Body of pancreas (tissue), 4 donors: ENCODE measurements at places on chromosomes 16 and 17. TPM values are rescaled to one million over a fixed set of nuclear protein-coding genes. Genes with fewer than 3 reads are reported as not detected.

CHMP6 gene
- total RNA-seq: 10.4 TPM

ALOX12B gene
- total RNA-seq: not detected

TELO2 gene
- total RNA-seq: 25.4 TPM

CMTM2 gene
- not detected for total RNA-seq

ATAD5 gene
- total RNA-seq: 1.0 TPM

PLA2G10 gene
- total RNA-seq: not detected

GP1BA gene
- not detected for total RNA-seq

CDH13 gene
- total RNA-seq: not detected

FBXO39 gene
- not detected for total RNA-seq

WNT3 gene
- total RNA-seq: 1.6 TPM

SPATA32 gene
- 1.0 TPM for total RNA-seq

FN3K gene
- total RNA-seq: 29.1 TPM

CEP20 gene
- 17.5 TPM for total RNA-seq

MEFV gene
- total RNA-seq: 0.78 TPM

RPUSD1 gene
- 31.3 TPM for total RNA-seq

TP53TG3F gene
- total RNA-seq: not detected

PTRH2 gene
- total RNA-seq: 15.3 TPM

LPCAT2 gene
- 9.1 TPM for total RNA-seq

SOST gene
- total RNA-seq: not detected

KRTAP9-2 gene
- not detected for total RNA-seq

FBXW10 gene
- not detected for total RNA-seq

SRCAP gene
- total RNA-seq: 27.5 TPM

CTRL gene
- total RNA-seq: 286 TPM

B4GALNT2 gene
- not detected for total RNA-seq

KRT40 gene
- total RNA-seq: not detected

CDH5 gene
- total RNA-seq: 15.8 TPM

AXIN2 gene
- total RNA-seq: 5.4 TPM

PRSS36 gene
- 65.3 TPM for total RNA-seq

NDUFB10 gene
- total RNA-seq: 39.2 TPM

DRC3 gene
- total RNA-seq: 2.9 TPM

DNAH17 gene
- total RNA-seq: not detected

TNFSF12 gene
- total RNA-seq: 32.2 TPM

LPO gene
- total RNA-seq: not detected

CD68 gene
- 4.3 TPM for total RNA-seq

HAS3 gene
- total RNA-seq: 0.99 TPM

RRAD gene
- total RNA-seq: not detected

AATK gene
- total RNA-seq: 42.2 TPM

STAT5A gene
- total RNA-seq: 25.2 TPM
